ENCODE measurements at places on chromosomes 6 and 20.

DNA sequence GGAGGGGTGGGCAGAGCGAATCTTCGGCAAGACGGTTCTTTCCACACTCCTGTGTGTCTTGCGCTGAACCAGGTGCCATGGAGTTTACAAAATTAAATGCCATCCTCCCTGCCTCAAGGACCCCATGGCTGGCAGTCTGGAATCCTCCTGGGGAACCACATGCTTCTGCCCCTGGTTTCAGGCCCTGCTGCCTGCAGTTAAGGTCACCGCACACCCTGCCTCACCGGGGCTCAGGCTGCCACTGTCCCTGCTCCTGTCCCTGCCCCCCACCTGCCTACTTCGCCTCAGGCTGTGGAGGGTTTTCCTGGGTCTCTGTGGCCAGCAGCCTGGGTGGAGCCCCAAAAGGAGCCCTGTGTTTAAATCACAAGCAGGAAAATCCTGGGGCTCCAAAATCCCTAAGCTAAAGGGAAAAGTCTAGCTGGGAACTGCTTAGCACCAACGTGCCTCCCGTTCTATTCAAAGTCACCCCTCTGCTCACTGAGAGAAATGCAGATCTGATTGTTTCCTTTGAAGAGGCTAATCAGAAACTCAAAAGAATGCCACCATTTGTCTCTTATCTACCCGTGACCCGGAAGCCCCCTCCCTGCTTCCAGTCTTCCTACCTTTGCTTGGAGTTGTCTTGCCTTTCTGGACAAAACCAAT lies 10.6 kb upstream of the TTLL2 start:
- DNase-seq, result no peak

- DNase-seq, result no peak
These were observed 155.5 kb downstream of the HACE1 start for GRCh38 chr6:104704191-104704590.

- DNase-seq, result no peak
These were observed at the start of gene GABRR1 for GRCh38 chr6:89217299-89217910. Gene GABRR1 (minus strand): TSS chr6:89217358. CDS start chr6:89217322, 36 bp downstream.

DNA sequence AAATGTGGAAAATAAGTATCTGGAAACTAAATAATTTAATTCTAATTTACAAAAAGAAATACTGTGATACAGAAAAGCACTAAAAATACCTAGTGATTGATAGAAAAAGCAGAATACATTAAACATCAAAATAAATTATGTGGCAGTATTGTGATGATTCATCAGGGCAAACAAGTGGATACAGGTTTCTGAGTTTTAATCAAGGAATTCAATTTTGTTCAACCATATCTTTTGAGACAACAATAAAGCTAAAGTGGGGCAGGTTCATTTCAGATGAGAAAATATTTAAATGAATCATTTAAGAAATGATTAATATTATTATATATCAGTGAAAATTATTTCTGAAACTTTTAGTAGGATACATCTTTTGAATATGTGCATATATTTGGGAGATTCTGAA lies 49.8 kb downstream of the GRIK2 start:
- no peak for DNase-seq

GRCh38 chr6:98812220-98812619 lies 22.2 kb upstream of the POU3F2 start:
- DNase-seq, result no peak

DNA sequence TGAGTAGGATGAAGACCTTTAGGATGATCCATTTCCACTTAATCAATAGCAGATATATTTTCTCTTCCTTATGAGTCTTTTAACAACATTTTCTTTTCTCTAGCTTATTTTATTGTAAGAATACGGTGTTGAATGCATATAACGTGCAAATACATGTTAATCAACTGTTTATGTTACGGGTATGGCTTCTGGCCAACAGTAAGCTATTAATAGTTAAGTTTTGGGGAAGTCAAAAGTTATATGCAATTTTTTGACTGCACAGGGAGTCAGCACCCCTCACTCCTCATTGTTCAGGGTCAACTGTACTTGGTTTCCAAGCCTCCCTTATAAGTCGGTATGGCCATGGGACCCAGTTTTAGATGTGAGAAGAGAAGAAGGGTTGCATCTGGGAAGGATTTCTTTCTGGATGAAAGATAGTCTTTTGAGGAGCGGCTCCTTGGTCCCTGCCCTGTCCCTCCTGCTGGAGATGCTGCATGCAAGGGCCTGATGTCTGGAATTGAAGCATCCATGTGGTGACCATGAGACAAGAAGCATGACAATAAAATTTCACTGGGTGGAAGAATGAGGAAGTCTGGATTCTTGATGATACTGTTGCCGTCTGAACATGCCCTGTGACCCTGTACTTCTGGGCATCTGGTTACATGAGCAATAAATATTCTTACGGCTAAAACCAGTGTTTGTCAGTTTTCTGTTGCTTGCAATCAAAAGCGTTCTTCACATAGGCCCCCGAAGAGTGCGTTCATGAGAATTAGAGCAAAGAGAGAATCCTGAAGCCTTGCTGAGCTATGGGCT lies 194.7 kb upstream of the PMEPA1 start:
- peak; percentile 1 for DNase-seq

- DNase-seq, result no peak
These were observed 119.7 kb upstream of the ZNF184 start for GRCh38 chr6:27592481-27593199.

DNA sequence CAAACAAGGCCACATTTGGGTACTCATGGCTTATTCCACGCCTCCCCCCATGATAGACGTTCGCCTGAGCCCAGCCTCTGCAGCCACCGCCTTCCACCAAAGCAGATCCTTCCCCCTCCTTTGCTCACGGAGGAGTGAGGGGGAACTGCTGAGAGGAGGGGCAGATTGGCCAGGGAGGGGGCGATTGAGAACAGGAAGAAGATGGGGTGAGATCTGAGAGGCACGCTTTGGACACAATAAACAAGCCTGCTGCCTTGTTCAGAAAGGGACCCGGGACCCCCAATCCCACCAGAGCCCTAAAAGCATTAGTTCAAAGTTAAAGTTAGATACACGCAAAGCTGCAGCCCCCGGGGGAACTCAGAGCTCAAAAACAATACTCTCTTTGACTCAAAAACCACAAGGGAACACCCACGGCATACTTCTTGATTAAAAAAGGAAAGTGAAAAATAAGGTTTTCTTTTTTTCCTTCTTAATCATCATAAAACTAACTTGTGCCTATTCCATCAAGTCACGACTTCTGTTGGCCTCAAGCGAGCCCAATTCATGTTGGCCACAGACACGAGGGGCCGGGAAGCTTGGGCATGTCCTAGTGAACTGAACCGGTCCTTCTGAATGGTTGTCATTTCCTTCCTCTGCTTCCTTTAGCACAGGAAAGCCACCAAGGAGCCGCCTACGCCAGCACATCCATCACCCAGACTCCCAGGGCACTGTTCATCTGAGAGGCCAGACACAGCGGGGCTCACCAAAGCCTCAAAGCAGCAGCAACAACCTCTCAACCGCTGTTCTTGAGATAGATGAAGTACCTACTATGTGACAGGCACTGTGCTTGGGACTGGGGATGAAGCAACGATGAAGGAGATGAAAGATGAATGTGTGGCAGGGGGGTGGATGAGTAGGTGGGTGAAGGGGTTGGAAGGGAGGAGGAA lies 44.7 kb downstream of the NFATC2 start:
- DNase-seq, result peak; percentile 82

DNA sequence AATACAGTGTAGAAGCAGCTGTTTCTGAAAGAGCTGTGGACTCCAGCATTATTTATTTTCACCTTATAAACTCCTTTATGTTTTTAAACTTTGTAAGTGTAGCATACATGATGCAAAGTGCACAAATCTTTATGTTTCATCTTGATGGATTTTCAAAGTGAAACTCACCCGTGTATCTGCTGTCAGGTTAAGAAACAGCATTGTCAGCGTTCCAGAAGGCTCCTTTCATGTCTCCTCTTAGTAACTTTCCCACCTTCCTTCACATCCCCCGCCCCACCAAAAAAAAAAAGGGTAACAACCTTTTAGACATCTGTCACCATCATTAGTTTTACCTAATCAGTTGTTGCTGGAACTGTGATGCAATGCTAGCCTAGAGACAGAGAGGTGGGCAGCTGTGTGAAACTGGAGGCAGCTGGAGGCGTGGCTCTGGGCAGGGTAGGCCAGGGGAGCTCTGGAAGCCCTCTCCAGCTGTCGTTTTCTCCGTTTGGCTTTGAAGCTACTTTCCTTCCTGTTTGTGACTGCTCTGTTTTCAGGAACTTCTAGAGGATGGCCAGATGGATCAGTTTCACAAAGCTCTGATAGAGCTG lies 7.2 kb downstream of the ACTR5 start:
- no peak for DNase-seq

- DNase-seq, result no peak
These were observed 80.3 kb upstream of the HMGCLL1 start for GRCh38 chr6:55659304-55659703.

DNA sequence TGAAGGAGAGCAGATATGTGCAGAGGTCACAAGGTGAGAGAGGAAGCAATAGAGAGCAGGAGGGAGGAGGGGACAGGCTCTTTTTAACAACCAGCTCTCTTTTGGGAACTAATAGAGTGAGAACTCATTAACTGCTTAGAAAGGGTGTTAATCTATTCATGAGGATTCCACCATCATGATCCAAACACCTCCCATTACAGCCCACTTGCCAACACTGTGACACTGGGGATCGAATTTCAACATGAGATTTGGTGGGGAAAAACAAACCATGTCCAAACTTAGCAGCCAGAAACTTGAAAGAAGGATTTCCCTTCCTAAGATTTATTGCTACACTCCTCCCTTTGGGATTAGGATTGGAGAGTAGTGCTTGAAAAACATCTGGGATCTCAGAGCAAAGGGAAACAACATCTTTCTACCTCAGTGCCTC lies 135.5 kb upstream of the PLCB4 start:
- DNase-seq, result no peak
